Immature natural killer cell (primary cell): ENCODE measurements at places on chromosomes 1 and 21. TPM values are rescaled to one million over a fixed set of nuclear protein-coding genes. Genes with fewer than 3 reads are reported as not detected.
A peak's percentile ranks its signal among the peaks of the same experiment; 100 is the strongest.

GRCh38 chr1:97157991-97158390, 436.4 kb downstream of the PTBP2 start:
- peaks cover 23% of the 10 kb centered on the region for H3K36me3 ChIP-seq
- H3K27ac ChIP-seq = no peak overlapping the region
- peaks cover 1% of the 10 kb centered on the region for H3K4me1 ChIP-seq

KRTAP21-2 gene
- not detected for polyA plus RNA-seq

PADI2 gene
- 0.20 TPM for polyA plus RNA-seq

MIXL1 gene
- not detected for polyA plus RNA-seq

NBPF10 gene
- not detected for polyA plus RNA-seq

RNPC3 gene
- polyA plus RNA-seq = 19.3 TPM

DNA sequence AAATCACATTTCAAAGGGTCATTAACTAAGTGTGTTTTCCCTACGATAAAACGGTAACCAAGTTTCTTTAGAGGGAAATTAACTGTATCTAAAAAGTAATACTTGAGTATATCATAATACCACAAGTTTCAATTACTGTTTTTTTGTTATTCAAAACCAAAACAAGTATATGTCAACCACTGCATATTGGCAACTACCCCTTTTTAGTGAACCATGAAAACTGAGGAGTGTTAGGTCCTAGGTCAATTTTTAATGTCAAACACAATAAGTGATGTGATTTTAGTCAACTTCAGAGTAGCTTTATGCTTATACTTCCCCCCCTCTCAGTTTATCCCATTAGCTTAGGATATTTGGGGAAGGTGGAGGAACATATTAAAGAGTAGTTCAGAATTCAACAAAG, 10.4 kb downstream of the NSL1 start:
- DNase-seq = no peak
- H3K4me3 ChIP-seq = no peak overlapping the region
- peaks cover 1% of the 10 kb centered on the region for H3K4me1 ChIP-seq

DNA sequence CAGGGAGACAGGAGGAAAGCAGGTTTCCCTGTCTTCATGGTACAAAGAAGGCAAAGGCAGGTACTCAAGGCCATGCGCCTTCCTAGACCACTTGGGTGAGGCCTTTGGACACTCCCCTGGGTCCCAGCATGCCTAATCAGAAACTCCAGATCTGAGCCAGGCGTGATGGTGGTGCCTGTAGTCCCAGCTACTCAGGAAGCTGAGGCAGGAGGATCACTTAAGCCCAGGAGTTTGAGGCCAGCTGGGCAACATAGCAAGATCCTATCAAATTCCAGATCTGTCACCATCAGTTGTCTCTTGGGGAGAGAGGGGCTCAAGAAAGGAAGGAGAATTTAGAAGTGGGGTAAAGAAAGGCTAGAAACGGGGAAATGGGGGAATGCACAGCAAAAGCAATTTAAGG, 96.3 kb upstream of the SLC25A33 start:
- no peak overlapping the region for H3K27ac ChIP-seq
- peaks cover 16% of the 10 kb centered on the region for H3K27me3 ChIP-seq
- H3K36me3 ChIP-seq = no peaks in the 10 kb centered on the region

DNA sequence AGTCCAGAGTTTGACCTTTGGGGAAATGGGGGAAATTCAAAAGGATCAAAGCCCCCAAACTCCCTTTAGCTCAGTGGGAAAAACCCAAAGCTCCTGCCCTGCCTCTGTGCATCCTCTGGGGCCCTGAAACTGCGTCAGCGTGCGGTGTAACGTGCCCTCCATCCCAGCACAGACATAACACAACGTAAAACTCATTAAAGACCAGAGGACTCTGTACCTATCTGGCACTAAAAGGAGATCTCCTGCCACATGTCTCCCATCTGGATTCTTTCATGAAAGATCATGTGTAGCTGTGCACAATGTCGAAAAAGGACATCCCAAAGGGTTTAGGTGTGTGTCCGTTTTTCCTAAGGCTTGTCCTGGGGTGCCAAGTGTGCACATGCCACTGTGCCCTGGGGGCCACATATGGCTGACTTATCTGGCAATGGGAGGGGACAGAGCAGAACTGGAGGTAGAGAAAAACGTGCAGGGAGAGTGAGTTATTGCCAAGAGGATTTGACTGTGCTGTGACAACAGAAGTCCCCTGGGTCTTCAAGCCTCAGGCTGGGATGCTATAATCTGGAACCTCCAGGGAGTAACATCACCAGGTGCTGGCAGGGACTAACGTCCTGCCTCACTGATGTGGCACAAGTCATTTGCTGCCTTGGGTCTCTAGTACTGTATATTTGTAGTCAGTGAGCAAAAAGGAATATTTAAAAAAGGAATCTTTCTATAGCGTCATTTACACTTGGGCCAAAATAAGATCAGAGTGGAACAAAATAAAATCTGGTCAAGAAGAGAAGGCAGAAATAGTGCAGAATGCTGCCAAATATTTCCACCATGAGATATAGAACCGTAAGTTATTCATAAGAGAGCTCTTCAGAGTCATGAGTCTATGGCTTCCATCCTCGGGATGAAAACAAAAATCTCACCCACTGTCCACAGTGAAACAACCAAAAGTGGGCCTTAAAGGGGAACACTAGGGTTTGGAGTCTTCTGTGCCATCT, 52.3 kb downstream of the ITPKB start:
- peak overlapping the region; percentile 23 for H3K4me3 ChIP-seq
- no peak for DNase-seq
- peaks cover 95% of the 10 kb centered on the region for H3K4me1 ChIP-seq
- H3K27me3 ChIP-seq = peaks cover 2% of the 10 kb centered on the region
- peak overlapping the region; percentile 91 for H3K27ac ChIP-seq
- H3K36me3 ChIP-seq = peaks cover 15% of the 10 kb centered on the region

- H3K36me3 ChIP-seq = no peaks in the 10 kb centered on the region
- no peak overlapping the region for H3K4me3 ChIP-seq
- no peak for DNase-seq
- peaks cover 46% of the 10 kb centered on the region for H3K4me1 ChIP-seq
Measured at GRCh38 chr21:32917362-32918135, 108.2 kb upstream of the OLIG2 start.

TMEM200B gene
- not detected for polyA plus RNA-seq

DNA sequence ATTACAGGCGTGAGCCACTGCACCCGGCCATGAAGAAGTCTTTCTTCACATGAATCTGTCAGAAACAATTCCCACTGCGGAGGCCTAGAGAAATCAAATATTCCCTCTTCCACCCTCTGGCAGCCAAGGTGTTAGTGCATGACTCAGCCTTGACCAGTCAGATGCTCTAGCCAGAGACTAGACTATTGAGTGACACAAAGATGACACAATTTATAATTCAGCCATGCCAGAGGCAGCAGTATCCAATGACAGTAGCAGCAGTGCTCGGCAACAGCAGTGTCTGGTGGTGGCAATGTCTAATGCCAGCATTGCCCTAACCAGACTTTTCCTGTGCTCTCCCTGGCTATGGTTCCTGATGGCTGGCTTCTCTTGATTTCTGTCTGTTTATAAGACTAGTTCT, 8.7 kb downstream of the CTXND2 start:
- no peak overlapping the region for H3K4me3 ChIP-seq
- H3K4me1 ChIP-seq = peaks cover 10% of the 10 kb centered on the region
- no peak for DNase-seq
- no peaks in the 10 kb centered on the region for H3K36me3 ChIP-seq

GRCh38 chr1:232991238-232991637, 40.8 kb downstream of the NTPCR start:
- DNase-seq = no peak
- no peak overlapping the region for H3K4me3 ChIP-seq
- no peak overlapping the region for H3K27ac ChIP-seq
- no peaks in the 10 kb centered on the region for H3K27me3 ChIP-seq
- H3K4me1 ChIP-seq = no peaks in the 10 kb centered on the region
- H3K36me3 ChIP-seq = peaks cover 21% of the 10 kb centered on the region

DNA sequence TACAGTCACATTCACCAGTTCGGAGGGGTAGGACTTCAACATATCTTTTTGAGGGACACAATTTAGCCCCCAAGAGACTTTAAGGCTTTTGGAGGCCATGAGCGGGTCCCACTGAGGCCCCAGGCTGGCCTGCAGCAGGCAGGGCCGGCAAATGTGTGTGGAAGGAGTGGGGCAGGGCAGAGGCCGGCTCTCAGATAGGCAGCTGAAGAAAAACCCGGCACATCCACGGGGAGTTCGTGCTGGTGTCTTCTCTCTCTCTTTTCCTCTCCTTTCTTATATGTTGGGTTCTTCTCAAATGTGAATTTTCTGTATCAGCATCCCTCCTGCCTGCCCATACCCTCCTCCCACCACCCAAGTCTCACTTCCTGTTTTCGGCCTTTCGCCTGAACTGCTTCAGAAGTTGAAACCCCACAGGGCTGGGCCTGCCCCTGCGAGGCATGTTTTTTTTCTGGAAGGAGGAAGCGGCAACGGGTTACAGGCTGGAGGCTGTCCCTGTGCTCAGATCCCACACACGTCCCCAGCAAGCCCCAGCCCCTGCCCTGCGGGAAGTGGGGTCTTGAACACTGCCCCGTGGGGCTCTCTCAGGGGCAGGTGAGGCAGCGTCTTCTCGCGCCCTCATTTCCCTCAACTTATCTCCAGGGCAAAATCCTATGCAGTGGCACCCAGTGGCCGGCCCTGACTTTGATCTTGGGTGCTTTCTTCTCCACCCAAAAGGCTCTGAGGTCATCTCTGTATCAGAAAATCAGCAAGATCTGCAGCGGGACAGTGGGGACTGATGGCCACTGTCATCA, 9.7 kb upstream of the UMODL1 start:
- DNase-seq = no peak
- peaks cover 39% of the 10 kb centered on the region for H3K4me1 ChIP-seq
- peak overlapping the region; percentile 28 for H3K27ac ChIP-seq

GRCh38 chr1:116130356-116130755, 19.2 kb downstream of the MAB21L3 start:
- peaks cover 2% of the 10 kb centered on the region for H3K27me3 ChIP-seq
- DNase-seq = no peak
- no peak overlapping the region for H3K4me3 ChIP-seq
- no peaks in the 10 kb centered on the region for H3K4me1 ChIP-seq
- no peaks in the 10 kb centered on the region for H3K36me3 ChIP-seq
- no peak overlapping the region for H3K27ac ChIP-seq

DNA sequence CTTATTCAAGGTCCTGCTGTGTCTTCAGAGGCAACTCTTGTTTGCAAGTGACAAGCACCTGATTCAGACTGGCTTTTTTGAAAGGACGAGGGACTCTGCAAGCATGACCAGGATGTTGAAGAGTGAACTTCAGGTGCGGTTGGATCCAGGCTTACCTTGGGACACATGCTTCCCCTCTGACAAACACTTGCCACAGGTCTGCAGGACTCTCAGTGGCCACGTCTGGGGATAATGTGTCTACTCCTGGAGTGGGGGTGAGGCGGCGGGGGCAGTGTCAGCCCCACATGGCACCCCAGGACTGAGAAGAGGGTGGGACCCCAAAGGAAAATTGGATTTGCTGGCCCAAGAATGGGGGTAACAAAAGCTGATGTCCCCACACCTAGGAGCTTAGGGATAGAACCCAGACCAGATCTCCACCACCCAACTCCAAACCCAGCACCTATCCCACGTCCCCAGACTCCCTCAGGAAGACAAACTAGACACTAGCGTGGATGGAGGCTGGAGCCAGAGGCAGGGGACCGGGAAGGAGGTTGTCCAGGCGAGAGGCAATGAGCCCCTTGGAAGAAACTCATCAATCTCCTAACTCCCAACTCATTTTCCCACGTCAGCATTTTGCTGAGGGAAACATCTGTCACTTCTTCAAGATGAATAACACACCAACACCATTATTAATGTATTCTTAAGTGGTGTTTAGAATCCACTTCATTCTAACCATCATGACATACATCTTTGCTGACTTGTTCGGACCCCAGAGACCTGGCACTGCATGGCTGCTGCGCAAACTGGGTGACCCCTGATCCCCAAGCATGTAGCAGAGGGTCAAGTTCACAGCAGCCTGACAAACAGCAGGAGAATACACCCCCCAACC, 32.0 kb upstream of the LAPTM5 start:
- no peaks in the 10 kb centered on the region for H3K36me3 ChIP-seq
- H3K4me1 ChIP-seq = no peaks in the 10 kb centered on the region

DNA sequence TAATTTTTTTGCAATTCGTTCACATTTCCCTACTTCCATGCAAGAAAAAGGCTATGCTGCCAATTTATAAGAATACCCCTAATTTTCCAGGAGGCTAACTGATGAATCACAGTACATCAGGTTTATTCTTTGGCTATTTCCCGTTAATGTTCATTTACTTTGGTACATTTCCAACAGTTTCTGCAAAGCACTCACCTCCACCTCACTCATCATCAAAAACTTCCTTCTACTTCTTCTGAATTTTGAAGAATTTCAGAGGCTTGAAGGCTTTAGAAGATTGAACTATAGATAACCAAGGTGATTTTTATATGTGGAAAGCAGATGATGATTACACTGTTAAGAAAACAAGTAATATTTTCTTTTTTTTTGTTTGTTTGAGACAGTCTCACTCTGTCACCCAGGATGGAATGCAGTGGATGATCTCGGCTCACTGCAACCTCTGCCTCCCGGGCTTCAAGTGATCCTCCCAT, 60.5 kb upstream of the HP1BP3 start:
- H3K27ac ChIP-seq = no peak overlapping the region
- DNase-seq = no peak
- no peaks in the 10 kb centered on the region for H3K4me1 ChIP-seq
- no peak overlapping the region for H3K4me3 ChIP-seq
- peaks cover 34% of the 10 kb centered on the region for H3K36me3 ChIP-seq

GRCh38 chr1:25568090-25568833, 24.9 kb downstream of the LDLRAP1 start:
- peaks cover 43% of the 10 kb centered on the region for H3K4me1 ChIP-seq
- peaks cover 10% of the 10 kb centered on the region for H3K36me3 ChIP-seq
- DNase-seq = no peak
- H3K4me3 ChIP-seq = no peak overlapping the region

- H3K27me3 ChIP-seq = peaks cover 5% of the 10 kb centered on the region
- no peak for DNase-seq
- H3K4me3 ChIP-seq = peak overlapping the region; percentile 85
Measured at GRCh38 chr1:212225871-212226302, 59.3 kb upstream of the PPP2R5A start.

- H3K27ac ChIP-seq = no peak overlapping the region
- H3K4me1 ChIP-seq = peaks cover 32% of the 10 kb centered on the region
- peaks cover 3% of the 10 kb centered on the region for H3K36me3 ChIP-seq
- no peak overlapping the region for H3K4me3 ChIP-seq
- H3K27me3 ChIP-seq = peaks cover 10% of the 10 kb centered on the region
- DNase-seq = no peak
Measured at GRCh38 chr1:59015708-59016107, 231.9 kb upstream of the JUN start.
